Glutamatergic neuron (in vitro differentiated cells): ENCODE measurements at places on chromosomes 11 and 22.

DNA sequence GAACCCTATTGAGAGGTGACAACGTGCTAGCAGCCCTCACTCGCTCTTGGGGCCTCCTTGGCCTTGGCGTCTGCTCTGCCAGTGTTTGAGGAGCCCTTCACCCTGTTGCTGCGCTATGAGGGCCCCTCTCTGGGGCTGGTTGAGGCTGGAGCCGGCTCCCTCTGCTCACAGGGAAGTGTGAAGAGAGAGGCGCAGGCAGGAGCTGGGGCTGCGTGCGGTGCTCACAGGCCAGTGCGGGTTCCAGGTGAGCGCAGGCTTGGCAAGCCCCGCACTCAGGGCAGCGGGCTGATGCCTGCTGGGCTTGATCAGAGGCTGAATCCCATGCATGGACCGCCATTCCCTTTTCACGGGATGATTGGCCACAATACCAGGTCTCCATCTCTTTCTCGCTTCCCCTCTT is 90.7 kb downstream of the DLG2 start:
- DNase-seq: no peak

- no peak for DNase-seq
Measured at GRCh38 chr22:30348809-30349208, 7.9 kb downstream of the SF3A1 start.

DNA sequence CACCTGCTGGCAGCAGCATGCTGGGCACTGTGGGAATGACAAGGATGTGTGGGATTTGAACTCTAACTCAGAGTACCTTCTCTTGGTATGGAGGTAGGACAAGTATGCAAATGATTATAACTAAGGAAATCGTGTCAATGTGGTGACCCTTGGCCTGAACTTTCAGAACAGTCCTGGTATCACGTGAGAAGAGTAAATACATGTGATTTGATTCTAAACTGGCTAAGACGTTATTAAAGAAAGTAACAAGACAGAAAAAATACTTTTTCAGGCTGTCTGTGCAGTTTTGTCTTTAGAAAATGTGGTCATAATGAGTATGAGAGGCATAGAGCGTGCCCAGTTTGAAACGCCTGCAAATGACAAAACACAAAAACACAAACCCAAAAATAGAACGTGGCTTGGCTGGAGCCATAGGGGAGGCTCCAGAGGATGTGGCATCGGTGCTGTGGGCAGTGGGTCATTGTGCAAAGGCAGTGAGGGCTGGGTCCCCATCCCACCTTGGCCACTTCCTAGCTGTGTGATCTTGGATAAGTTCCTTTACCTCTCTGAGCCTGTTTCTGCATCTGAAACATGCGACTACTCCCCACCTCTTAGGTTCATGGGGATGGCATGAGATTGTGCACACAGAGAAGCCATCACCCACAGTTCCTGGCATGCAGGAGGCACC is 18.4 kb upstream of the IL2RB start:
- no peak for DNase-seq

DNA sequence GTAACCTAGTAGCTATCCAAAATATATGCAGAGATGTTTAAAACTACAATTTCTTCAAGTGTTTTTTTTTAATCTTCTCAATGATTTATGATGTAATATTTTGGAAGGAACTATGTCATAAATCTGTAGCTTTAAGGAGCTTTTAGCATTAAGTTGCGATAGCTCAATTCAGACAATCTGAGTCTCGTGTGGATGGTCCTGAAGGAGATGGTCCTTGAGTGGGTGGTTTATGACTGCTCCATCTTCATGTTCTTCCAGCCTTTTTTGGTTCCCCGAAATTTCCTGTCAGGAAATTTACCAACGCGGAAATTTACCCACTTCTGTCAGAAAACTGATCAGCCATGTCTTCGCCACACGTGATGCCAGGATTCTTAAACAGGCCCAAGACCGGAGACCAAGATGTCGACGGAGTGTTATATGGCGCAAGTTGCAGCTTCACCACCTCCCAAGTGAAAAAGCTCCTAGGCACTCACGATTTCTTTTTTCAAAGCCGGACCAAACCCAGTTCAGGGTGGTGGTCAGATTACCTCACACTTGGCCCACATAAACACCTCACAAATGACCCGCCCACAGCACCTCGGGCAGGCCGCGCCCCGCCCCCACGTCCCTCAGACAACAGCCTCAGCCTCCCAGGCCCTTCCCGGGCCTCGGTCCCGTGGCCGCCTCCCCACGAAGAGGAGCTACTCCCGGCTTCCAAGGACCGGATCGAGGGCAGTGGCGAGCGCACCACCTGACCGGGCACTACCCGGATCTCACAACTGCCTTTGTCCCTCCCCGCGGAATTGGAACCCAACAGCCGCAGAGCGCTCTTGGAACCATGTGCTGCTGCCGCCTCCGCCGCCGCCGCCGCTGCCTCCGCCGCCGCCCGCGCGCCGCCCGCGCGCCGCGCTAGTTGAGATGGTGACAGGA is at the start of gene MORC2:
MORC2 (minus strand) TSS at position 760 of the 909 bp plus-strand sequence. CDS start 885 bp downstream, outside the sequence.
- DNase-seq: peak; percentile 77

- DNase-seq: no peak
Measured at GRCh38 chr22:38139901-38140300, 29.4 kb upstream of the BAIAP2L2 start.

DNA sequence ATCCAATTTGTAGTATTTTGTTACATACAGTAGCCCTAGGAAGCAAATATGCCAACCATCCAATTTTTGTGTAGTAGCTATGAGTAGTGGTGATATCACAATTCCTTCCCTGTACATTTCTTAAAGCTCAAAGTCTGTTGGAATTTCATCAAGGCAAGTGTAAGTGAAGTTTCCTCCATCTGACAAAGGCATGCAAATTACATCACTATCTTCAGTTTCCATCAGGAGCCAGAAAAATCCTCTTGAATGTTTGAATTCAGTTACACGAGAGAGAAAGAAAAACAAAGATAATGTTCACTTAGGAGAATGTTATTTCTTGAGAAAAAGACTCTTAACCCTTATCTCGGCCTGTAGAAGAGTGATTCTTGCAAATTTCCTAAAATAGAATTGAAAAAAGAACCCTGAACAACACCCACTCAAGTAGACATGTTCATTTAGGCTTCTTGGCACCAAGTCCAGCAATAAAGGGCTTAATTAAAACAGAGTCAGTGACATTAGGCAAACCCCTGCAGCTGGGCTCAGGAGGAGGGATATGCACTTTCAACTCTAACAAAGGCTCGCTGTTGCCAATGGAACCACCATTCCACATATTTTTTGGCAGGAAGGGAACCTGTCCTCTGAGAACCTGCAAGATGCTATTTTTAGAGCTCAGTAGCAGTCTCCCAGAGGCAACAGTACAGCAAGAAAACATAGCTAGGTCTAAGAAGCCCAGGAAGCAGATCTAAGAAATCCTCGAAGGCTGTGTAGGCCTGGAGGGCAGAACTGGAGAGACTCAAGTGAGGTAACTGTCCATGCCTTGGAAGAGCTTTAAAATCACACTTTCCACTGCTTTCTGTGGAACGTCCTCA is 144.6 kb downstream of the CCDC81 start:
- no peak for DNase-seq

GRCh38 chr22:27445881-27446280 is 355.7 kb downstream of the MN1 start:
- no peak for DNase-seq

DNA sequence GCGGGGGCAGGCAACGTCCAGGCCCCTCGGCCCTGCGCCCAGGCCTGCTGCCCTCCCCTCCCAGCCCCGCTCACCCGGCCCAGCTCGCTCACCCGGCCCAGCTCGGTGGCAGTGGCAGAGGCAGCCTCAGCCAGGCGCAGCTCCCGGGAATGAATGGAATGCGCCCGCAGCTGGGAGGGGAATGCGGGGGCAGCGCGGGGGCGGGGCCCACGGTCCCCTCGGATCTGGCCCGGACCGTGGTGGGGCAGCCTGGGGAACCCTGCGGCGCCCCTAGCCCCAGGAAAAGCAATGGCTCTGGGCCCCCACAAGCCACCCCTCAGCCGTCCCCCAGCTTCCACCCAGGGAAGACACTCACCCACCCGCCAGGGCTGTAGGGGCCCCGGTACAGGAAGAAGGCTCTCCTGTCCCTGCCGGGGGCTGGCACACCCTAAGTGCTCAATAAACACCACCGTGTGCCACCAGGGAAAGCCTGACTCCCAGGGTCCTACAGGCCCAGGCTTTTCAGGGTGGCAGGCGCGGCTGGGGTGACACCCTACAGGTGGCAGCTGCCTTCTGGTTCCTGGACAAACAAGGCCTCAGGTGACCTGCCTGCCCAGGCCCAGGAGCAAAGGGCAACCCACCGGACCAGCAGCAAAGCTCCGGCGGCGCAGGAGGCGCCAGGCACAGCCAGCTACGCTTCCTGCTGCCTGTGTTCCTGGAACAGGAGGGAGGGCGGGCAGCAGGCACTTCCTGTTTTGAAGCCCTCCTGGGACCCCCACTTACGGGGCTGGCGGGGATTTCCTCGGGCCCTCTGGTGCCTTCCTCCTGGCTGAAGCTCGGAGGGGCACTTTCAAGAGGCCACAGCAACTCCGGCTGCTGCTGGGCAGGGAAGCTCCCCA is 13.8 kb downstream of the PLXNB2 start:
- no peak for DNase-seq

GRCh38 chr22:44191036-44191454 is 10.3 kb downstream of the PARVG start:
- DNase-seq: no peak

- no peak for DNase-seq
Measured at GRCh38 chr11:120096369-120097191, 41.3 kb downstream of the TRIM29 start.

GRCh38 chr11:113476553-113476952 is 1.4 kb upstream of the DRD2 start:
- DNase-seq: no peak

- no peak for DNase-seq
Measured at GRCh38 chr11:130582981-130583380, 134.5 kb downstream of the ADAMTS15 start.

GRCh38 chr11:1235901-1236315 is 13.0 kb downstream of the MUC5B start:
- DNase-seq: peak; percentile 22

DNA sequence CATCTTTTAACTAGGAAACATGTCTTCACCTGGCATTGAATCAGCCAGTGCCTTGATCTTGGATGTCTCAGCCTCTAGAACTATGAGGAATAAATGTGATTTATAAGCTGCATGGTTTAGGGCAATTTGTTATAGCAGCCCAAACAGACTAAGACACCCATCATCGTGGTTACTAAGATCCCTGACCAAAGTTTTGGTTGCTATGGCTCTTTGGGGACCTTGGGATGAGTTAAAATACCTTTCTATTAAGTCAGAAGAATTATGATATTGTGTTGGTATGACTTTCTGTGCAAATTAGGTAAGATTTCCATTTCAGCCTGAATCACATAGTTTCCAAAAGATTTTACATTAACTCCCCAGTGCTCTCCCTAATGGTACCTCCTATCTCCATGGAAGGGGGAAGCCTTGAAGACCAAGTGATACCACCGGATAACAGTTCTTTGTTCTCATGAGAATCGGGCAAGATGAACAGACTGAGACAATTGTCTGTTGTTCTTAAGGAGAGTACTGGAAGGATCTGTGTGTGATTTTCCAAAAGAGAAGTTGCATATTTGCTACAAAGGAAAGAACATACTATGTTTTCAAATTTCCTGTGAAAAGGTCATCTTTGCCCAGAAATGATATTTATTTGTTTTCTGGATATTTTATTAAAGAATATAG is 60.4 kb upstream of the UBASH3B start:
- DNase-seq: no peak

GRCh38 chr11:1293619-1294015 is 15.8 kb downstream of the TOLLIP start:
- DNase-seq: peak; percentile 32

DNA sequence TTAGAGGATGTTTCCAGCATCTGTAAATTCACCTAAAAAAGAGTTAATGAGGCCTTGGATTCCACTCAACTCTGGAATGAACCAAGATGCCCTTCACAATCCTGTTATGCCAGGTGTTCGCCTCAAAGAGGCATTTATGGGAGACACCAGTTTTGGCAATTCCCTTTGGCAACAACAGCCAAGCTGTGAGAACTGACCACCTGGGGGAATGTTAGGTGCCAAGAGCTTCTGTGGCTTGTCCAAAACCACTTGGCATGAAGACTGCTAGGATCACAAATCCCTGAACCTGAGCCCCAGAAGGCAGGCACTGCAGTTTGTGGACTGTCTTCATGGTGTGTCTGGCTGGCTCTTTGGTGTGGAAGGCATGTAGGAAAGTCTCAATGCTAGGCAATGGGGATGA is 164.4 kb upstream of the BDNF start:
- DNase-seq: no peak

DNA sequence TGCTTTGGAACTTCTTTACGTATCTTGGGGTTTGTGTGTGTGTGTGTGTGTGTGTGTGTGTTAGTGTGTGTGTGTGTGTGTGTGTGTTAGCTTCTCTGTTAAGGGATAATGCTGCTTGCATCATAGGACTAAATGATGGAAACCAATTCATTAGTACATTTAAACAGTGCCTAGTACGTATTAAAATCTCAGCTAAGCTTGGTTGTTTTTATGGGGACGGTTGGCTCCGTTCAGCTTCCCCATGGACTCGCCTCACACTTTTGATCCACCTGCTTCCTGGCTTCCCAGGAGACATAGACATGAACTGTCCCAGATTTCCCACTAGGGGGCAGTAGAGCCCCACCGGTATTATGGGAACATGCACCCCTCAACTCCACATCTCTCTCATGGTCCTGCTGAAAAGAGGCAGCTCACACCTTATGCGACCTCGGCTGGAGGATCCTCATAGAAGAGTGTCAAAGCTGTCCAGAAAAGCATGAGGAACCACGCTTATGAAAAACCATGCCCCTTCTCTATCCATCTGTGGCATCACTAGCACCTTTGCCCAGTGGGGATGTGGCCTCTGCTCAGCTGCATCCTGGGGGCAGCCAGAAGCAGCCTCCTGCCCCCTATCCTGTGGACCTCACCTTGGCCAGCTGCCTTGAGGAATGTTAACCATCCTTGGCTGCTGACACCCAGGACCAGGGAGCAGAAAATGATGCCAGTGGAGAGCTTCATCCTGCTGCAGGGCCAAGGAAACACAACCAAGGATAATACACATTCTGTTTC is 9.7 kb upstream of the SAAL1 start:
- DNase-seq: peak; percentile 75

DNA sequence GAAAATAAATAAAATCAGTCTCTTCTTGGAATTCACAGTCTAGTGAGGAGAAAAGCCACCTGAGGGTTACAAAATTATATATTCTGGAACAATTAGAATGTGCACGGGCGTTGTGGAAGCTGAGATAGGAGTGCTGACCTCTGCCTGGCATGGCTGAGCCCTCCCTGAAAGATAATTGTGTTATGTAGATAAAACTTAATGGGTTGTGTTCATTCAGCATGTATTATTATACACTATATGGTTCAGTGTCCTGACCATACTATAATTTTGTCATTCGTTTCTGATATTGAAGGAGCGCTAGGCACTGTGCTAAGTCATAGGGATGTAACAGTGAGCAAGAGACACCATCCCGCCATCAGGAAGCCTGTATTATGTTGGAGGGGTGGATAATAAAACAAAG is 3.7 kb downstream of the ACAT1 start:
- no peak for DNase-seq

- DNase-seq: no peak
Measured at GRCh38 chr11:2110521-2110920, 28.7 kb downstream of the IGF2 start.
